Stimulated activated CD4-positive, alpha-beta T cell treated with anti-CD3 and anti-CD28 coated beads, Interleukin-12 subunit alpha, Interleukin-12 subunit beta, amount 100 ng/mL, for 4 hours (primary cell): ENCODE measurements at places on chromosomes 4 and X.
A peak's percentile ranks its signal among the peaks of the same experiment; 100 is the strongest.

DNA sequence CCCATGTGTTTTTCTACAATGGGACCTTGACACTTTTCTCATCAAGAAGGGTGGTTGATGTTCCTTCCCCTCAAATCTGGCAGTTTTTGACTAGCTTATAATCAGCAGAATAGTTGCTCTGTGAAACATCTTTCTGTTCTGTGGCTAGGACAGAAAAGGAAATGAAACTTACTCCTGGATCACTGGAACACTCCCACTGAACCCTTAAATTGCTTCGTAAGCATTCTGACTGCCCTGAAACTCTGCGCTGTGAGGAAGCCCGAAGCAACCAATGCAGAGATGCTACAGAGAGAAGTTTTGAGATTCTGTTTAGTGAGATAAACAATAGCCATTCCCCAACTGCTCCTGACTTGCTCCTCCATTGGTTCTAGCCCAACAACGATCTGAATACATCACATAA lies 602.2 kb downstream of the CENPC start:
- no peak for DNase-seq

DNA sequence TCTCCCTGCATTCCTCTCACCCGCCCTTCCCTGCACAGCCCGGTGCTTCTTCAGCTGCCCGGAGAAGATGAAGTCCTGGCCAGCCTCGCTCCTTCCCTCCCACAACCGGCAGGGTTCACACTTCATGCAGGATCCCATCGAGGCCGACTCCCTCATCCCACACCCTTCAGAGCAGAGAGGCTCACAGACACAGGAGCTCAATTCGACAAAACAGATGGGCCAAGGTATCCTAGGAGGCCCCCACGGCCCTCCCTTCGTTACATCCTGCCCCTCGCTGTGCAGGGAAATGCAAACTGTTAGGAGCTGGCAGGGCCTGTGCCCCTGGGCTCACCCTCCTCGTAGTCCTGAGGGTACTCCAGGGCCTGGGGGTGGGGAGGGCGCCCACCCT lies 238.1 kb downstream of the DHRSX start:
- no peak for DNase-seq

DNA sequence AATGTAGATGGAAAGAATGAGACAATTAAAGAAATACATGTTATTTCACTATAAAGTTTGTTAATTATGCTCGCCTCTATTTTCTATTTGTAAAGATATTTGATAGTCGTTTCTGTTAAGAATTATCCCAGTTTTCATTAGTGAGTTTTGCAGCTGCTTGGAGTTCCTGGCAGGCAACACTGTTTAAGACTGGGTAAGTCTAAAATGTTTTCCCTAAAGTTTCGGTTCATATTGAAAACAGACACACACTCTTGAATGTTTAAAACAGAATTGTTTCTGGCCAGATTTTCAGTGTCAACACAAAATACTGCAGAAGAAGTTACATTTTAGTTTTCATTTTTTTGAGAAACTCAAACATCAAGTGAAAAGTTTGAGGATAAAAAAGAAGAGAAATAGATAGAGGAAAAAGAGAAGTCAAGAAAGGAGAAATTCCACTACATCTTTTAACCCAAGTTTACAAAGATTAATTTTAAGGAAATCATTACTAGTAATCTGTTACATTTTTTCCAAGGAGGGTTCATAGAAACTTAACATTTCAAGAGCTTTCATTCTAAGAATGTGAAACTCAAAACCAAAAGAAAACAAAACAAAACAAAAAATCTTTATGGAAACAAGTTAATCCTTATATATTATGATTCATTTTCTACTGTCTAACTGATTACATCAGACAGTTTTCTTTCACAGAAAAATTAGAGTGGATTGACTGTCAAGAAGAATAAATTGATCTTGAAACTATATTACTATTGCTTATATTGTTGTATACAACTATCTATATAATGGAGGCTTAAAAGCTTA lies 305.5 kb downstream of the FAT4 start:
- DNase-seq: no peak

DNA sequence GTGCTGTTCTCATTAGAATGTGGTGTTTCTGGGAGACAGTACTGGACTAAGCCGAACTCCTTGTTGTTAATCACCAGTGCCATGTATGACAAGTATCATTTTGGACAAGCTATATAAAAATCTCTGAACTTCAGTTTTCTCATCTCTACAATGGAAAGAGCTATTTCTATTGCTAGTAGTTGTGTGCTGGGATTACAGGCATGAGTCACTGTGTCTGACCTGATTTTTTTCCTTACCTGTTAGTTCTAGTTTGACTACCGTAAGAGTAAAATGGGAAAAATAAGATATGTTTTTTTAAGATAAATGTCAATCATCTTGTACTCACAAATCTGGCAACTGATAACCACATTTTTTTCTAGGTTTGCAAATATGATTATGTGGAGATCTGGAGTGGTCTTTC lies 192.3 kb downstream of the TLL1 start:
- DNase-seq: no peak

DNA sequence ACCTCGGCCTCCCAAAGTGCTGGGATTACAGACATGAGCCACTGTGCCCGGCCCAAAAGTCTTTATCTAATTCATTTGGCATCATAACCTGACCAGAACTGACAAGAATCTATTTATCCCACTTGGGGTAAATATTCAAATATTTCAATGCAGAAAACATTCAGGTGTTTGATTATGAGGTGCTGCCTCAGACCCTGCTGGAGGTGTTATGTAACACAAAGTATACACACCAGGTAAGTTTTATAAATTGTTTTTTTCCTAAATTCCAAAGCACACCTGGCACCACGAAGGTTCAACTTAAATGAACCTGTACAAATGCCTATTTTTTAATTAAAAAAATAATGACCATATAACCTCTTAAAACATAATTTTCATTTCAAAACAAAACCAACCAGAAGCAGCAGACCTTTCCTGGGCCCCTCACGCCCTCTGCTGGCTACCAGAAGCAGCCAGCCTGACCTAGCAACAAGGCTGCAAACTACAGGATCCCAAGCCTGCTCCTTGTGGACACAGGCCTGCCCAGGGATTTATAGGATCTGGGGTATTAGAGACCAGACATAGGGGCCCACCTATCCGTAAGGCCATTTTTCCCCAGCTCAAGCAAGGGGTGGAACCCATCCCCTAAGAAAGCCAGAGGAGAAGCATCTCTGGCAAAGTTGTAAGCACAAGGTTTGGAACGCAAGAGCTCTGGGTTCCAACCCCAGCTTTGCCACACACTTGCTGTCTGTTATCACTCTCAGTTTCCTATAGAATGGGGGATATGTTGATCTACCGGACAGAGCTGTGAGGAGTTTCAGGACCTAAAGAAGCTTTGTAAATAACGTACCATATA lies 11.7 kb downstream of the OTUD5 start:
- DNase-seq: peak; percentile 35

GRCh38 chr4:7705062-7705461 lies 234.6 kb downstream of the AFAP1 start:
- no peak for DNase-seq

DNA sequence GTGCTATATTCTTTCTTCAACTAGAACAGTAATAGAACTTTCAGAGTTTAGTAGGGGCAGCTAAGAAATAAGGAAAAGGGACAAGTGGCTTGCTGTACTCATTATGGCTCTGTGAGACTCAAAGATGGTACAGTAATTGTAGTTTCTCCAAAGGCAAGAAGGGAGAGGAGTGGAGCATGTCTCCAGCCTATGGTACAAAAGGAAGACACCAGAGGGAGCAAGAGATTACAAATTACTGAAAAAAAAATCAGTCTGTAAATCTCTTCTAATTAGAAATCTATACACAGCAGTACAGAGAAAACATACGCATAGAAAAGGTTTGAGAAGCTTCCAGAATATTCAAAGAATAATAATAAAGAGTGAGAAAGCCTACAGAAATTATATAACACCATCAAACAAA lies 61.4 kb downstream of the KLHL4 start:
- DNase-seq: no peak

- DNase-seq: no peak
Observed at GRCh38 chrX:147217334-147217733, 402.8 kb upstream of the CXorf51A start.

GRCh38 chrX:81120258-81120935 lies 81.3 kb downstream of the HMGN5 start:
- DNase-seq: no peak

GRCh38 chr4:9999956-10000561 lies 21.2 kb downstream of the SLC2A9 start:
- DNase-seq: no peak

DNA sequence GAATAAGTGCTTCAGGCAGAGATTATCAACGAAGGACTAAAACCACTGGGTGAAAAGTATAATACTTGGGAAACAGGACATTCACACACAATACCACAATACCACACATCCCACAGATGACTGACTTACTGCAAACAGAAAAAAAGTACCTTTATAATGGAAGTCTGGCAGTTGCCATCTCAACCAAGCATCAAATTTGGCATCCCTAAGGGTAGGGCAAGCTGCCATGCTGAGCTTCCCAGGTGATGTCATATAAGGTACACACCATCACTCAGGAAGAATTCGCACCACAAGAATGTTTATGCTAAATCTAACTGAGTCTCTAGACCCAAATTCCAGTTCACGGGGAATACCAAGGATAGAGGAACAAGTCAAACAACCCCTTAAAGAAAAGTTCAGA lies 9.1 kb downstream of the QDPR start:
- DNase-seq: no peak

DNA sequence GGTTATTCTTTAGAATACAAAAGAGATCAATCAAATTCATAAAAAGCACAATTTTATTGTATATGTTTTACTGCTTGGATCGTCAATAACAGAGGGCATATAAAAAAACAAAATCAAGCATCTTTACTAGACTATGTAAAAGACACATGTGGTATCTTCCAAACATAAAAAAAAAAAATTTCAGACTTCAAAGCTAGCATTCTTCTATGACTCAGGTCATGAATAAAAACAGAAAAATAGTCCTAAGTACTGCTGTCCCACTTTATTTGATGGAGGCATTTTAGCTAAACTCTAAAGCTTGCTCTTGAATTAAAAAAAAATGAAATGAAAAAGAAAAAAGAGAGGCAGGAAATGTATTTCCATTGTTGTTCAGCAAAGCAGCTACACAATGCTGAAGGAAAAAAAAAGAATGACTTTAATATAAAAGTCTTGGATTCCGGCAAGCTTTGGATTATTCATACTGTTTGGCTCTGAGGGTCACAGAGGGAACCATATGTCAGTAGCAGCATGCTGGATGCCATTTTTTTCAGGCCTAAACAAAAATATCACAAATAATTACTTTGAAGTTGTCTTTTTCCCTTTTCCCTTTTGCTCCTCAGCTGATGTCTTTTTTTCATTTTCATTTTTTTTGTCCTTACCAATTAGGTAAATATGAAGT lies 249.1 kb upstream of the DIAPH2 start:
- no peak for DNase-seq

- DNase-seq: no peak
Observed at GRCh38 chrX:4754878-4755604, 1041.6 kb upstream of the PRKX start.

DNA sequence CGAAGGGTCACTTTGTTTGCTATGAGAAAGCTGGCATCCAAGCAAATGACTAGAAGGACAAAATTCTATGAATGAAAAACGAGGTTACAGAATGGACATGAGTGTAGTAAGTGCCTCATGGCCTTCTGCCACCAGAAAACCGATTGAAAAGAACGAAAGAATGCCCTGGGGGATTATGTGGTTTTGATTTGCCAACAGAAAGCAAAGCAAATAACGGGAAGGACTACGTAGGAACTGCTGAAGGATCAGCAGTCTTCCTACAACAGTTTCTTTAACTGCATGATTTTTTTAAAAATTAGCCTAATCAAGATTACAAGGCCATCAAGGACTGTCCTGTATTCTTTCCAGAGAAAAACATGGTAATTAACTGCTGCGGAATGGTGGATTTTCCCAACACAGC lies 50.6 kb downstream of the NRK start:
- DNase-seq: no peak

DNA sequence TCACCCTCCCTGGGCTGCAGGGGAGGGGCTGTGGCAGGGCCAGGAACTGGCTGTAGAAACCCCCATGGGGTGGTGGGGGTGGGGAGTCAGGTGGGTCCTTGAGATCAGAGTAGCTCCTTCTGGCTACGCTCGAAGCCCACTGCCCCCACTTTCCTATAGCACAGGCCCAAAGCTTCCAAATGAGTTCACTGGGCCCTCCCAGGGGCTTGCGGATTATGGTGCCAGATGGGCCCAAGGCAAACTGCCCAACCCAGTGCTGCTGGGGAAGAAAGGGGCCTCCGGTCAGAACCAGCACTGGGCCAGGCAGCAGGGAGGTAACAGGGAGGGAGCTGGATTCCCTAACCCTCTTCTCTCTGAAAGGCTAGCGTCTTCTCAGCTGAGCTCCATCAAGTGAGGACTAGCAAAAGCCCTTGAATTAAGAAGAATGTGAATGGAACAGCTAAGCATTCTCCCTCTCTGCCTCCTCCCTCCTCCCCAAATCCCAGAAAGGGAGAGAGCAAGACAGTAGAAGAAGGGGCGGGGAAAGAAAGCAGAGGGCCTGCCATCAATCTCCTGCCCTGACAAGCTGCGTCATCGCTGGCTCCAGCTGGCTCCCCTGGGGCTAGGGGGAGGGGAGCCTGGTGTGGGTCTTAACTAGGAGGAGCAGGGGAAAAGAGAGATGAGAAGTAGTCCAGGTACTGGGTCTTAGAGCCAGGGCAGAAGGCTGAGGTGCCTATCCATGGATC lies 34.7 kb downstream of the FRMPD3 start:
- no peak for DNase-seq

DNA sequence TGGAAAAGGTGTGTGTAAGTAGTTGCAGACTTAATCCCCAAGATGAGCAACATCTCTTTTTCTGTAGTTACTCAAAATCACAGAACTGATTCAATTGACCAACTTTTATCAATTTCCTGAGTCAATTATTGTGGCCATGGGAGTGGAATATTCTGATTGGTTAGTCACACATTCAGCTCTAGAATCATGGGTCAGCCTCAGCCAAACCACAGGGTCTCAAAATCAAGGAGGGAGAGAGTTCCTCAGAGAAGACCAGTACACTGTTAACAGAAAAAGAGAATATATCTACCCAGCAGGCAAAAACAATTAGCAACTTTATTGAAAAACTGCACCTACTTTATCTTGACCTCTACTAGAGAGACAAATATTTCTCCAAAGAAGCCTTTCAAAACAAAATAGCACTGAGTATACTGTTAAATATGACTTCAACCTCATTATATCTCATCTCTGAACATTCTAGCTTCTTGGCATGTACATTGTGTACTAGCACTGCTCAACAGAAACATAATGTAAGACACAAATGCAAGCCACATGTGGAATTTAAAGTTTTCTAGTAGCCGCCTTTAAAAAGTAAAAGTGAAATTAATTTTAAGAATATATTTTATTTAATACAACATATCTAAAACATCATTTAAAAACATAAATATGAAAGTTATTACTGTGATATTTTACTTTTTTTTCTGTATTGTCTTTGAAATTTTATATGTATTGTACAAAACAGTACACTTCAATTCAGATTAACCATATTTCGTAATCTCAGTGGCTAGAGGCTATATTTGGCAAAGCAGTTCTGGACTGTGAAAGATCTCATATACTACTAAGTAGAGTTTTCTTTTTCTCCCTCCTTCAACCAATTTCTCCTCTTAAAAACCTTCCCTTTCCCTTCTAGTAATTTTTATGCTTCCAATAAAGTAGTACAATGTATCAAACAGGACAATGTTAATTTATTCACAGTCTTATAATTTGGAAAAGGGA lies 11.8 kb upstream of the LCORL start:
- no peak for DNase-seq
